ENCODE measurements at places on chromosomes 12 and 14. TPM values are rescaled to one million over a fixed set of nuclear protein-coding genes. Genes with fewer than 3 reads are reported as not detected.

The PARP11 gene
- 11.8 TPM for total RNA-seq

The NEUROD4 gene
- total RNA-seq: 0.14 TPM

The NRDE2 gene
- 23.3 TPM for total RNA-seq

The CMKLR1 gene
- 0.09 TPM for total RNA-seq

The DPF3 gene
- total RNA-seq: 9.2 TPM

The NDRG2 gene
- total RNA-seq: 14.3 TPM

The TCL1A gene
- 0.85 TPM for total RNA-seq

The PCNX4 gene
- total RNA-seq: 63.4 TPM

DNA sequence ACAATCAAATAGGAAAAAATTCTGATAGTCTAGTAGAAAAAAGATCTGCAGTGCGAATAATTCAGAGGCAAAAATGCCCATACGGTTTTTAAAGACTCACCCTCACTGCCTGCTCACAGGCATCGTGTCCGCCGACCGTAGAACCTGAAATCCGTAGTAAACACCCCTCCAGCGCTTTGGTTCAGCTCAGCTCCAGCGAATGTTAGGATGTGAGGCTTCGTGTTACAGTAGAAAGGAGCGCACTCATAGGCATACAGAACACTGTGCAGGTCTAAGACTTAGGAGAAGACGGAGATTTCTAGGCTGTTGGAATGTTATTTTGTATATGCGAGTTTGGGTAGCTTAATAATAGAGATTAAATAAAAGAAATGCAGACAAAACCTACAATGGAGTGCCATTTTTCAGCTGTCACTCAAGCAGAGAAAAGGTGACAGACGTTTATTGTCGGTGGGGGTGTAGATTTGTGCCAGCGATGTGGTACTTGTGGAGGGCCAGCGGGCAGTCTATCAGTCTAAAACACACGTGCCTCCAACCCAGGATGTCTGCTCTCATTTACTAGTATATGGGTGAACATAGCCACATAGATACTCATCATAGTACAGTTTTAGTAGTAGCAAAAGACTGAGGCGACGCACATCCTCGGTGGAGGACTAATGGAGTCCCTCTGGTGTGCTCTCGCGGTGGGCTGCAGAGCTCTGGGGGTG, 25.7 kb downstream of the SFSWAP start:
- ATAC-seq: no peak

DNA sequence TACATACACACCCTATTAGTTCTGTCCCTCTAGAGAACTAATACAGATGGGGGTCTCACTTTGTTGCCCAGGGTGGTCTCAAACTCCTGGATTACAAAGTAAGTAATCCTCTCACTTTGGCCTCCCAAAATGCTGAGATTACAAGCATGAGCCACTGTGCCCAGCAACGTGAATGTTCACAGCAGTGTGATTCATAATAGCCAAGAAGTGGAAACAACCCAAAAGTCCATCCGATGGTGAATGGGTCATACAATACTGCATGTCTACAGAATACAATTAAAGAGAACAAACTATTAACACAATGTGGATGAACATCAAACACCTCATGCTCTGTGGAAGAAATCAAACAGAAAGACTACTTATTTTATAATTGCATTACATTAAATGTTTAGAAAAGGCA, 57.3 kb upstream of the SYNE2 start:
- no peak for ATAC-seq

DNA sequence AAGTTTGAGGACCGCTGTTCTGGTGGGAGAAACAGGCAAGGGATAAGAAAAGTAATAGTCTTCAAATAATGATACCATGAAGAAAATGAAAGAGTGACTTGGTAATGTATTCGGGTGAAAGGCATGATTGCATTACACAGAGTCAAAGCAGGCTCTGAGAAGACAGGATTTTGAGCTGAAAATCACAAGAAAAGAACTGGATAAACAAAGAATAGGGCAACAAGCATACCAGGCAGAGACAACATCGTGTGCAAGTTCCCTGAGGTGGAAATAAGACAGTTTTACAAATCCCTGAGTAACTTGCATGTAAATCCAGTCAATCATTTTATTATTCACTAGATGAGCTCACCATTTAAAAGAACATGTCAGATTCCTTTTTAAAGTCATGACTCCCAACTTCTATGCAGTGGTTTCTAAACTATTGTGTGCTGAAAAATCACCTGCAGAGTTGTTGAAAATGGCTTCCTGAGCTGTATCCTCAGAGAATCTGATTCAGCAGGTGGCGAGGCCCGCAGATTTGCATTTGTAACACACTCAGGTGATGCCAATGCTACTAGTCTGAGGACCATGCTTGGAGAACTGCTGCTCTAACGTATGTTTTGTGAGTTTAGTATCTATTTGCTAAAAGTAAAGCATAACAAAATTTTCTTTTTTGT, 133.0 kb upstream of the ABCD2 start:
- ATAC-seq: no peak

- no peak for ATAC-seq
Measured at GRCh38 chr14:88852632-88853031, 28.2 kb downstream of the TTC8 start.

DNA sequence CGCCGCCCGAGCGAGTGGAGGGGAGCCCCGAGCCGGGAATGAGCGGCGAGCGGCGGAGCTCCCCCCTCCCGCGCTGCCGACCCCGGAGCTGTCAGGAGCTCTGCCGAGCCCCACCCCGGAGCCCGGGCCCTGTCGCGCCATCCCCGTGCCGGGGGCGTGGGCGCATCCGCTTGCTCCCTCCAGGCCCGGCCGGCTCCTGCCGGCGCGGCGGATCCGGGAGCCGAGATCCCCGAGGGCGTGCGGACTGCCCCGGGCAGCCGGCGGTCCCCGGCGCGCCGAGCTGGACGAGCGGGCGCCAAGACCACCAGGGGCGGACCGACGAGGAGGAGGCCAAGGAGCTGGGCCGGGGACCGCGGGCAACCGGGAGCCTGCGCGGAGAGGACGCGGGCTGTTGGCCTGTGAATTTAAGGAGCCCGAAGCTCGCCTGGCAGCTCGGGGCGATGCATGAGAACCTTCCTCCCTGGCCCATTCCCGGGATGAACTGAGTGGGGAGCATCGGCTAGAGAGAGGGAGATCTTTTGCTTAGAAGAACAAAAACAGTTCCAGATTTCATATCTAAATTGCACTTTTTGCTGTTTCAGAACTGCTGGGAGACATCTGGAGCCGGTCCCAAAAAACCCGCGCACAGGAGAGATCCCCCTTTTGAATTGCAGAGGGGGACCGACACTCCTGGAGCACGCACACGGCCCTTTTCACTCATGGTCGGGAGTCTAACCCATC, 2.0 kb downstream of the PTHLH start:
- ATAC-seq: peak; percentile 33

DNA sequence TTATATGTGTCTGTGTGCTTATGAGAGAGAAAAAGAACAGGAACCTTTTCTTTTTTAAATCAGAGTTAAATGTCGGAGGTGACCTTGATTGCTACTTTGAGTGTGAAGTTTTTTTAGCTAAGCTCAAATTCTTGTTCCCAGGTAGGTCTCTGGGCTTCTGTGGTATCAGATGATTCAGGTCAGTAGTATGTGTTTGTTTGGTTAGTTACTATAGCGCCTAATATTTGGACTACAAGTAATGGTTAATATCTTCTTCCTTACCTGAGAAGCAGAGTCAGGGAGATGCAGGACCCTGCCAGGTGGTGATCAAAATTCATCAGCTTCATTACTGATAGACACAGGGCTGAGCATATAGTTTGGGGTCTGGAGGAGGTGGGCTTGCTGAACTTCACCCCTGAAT, 30.8 kb downstream of the ADCK1 start:
- no peak for ATAC-seq

- no peak for ATAC-seq
Measured at GRCh38 chr12:21301-22189, 45.0 kb upstream of the IQSEC3 start.

GRCh38 chr12:119225454-119225853, 46.7 kb downstream of the HSPB8 start:
- peak; percentile 63 for ATAC-seq

GRCh38 chr14:58765843-58766242, 128.1 kb downstream of the DACT1 start:
- ATAC-seq: peak; percentile 50

DNA sequence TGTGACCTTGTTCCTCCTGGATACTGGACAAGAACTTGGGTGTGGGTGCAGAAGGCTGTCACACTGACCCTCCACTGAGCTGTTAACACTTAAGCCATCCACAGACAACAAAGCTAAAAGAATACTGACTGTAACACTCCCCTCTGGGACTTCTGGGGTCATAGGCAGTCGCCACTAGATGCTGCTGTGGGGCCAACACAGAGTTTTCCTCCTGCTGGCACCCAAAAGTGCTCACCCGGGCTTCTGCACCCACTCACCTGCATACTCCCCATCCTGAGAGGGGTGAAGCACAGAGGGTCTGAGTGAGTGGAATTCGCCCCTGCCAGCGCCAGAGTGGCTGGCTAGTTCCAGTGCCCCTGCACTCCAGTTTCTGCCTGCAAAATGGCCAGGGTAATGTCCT, 422.4 kb upstream of the LMO3 start:
- ATAC-seq: no peak

DNA sequence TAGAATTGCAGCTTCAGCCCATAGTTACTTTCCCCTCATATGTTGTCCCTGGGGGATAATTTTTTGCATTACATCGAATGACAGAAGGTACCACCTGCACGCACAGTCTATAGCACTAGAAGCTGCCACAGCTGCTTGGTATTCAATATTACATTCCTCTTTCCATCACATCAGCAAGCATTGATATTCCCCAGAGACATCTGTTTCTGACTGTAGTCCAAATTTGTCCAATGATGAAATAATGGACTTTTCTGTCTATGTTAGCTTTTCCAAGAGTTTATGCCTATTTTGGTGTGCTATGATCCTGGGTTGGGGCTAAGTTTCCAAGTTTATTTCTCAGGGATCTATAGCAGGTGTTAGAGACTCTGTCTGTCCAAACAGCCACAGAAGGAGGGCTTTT, 335.4 kb downstream of the LRIG3 start:
- ATAC-seq: no peak

- ATAC-seq: no peak
Measured at GRCh38 chr12:254039-254438, 8.6 kb downstream of the SLC6A13 start.

- no peak for ATAC-seq
Measured at GRCh38 chr12:110762891-110763290, 20.2 kb upstream of the PPP1CC start.

DNA sequence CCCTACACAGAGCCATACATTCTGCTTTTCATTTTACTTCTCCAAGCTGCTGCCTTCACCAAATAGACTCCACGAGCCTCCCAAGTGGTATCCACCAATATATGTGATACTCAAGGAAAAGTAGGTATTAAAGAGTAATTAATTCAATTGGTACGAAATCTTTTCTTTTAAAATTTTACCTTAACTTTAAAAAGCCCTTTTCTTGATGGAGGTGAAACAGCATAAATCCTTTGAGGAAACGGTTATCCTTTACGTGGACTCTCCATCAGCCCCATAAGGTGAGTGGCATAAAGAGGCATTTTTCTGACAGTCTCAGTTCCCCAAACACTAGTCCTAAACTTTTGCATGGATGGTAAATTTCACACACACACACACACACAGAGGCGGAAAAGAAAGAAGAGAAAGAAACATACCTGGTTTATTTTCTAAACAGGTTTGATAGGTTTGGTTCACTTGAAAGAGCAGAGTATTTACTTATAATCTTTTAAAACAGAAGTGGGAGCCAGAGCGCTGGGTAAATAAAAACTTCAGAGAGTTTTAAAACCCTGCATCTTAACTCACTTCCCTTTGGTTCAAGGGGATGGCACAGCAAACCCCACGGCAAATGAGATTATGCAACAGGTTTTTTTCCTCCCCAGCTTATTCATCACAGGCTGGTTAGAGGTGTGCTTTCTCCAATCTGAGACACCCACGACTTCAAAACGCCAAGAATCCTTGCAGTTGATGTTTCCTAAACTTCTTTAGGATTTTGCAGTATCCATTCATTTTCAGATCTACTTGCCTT, 1.9 kb downstream of the DUSP16 start:
- ATAC-seq: no peak

DNA sequence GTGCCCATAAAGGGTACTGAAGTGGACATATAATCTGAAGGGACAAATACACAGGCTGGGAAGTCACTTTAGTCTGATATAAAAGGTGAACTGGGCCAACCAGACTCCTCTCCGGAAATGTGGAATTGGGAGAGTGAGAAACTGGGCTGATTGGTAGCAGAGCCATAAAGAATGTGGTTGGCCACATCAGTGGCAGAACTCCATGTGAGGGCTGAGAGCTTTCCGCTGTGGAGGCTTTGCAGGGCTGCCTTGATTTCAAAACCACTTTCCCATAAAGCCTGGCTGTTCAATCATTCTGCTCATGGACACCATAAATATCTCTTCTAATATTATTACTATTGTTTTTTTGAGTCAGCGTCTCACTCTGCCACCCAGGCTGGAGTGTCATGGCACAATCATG, 220.3 kb downstream of the MON2 start:
- no peak for ATAC-seq

DNA sequence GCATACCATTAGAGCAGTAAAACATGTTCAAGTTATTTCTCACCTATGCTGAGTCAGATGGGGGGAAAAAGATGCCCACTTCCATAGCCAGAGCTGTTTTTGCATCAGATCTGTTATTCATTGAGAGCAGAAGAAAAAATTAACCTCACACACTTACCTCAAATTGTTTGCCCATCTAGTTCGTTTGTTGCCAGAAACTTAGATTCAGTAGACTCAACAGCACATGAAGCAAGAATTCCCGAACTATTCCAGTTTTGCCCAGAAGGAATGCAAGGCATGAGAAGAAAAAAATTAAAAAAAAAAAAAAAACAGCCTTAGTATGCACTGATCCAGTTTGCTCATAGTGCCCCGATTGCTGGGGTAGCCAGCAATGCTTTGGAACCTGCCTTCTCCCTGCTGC, 12.4 kb upstream of the DPF3 start:
- no peak for ATAC-seq

- ATAC-seq: no peak
Measured at GRCh38 chr12:81705586-81705985, 53.6 kb downstream of the PPFIA2 start.
